Left kidney (tissue), 8 donors: ENCODE measurements at places on chromosomes 4 and X.

DNA sequence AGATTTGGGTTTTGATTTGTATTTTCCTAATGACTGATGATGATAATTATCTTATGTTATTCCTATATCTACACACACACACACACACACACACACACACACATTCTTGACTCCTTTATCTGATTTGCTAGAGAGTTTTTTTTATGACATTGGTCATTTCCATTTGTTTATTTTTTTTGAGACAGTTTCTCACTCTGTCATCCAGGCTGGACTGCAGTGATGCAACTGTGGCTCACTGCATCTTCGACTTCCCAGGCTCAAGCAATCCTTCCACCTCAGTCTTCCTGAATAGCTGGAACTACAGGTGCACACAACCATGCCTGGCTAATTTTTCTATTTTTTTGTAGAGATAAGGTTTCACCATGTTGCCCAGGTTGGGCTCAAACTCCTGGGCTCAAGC, 6.7 kb downstream of the ZNF81 start:
- no peak for DNase-seq

GRCh38 chrX:11172415-11172814, 61.3 kb downstream of the HCCS start:
- DNase-seq, result no peak

GRCh38 chr4:169604131-169604900, 8.1 kb downstream of the NEK1 start:
- DNase-seq, result no peak

- no peak for DNase-seq
Measured at GRCh38 chr4:141638230-141638629, 1.8 kb downstream of the IL15 start.

GRCh38 chr4:77833126-77833724, 14.1 kb upstream of the CNOT6L start:
- no peak for DNase-seq

- DNase-seq, result no peak
Measured at GRCh38 chr4:78560296-78560963, 8.9 kb downstream of the ANXA3 start.

DNA sequence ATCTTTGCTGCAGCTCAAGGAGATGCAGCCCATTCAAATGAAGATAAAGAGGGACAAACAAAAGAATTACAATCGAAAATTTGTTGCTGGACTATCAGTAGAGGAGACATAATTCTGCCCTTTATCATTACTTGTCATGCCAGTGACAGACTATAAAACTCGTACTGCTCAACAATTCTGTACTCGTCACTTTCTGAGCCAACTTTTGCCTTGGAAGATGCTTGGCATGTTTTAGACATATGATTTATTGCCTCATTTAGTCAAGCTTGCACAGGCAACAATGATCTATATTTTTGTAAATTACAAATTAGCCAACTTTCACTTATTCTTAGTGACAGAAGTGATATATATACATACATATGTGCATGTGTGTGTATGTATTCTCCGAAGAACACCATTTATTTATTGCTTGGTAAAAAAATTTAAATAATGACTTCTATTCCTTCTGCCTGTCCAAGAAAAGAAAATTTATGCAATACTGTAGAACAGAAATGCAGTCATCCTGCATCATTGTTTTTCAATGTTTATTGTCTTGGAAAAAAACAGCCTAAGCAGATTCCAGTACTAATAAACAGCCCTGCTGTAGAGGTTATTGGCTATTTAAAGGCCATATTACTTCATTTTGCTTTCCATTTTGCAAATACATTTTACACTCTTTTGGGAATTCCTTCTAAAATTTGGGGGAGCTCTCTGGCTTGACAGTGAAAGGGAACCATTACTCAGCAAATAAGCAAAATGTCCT, 374.9 kb upstream of the GALNT7 start:
- no peak for DNase-seq

GRCh38 chr4:94814237-94814636, 56.5 kb downstream of the BMPR1B start:
- no peak for DNase-seq

DNA sequence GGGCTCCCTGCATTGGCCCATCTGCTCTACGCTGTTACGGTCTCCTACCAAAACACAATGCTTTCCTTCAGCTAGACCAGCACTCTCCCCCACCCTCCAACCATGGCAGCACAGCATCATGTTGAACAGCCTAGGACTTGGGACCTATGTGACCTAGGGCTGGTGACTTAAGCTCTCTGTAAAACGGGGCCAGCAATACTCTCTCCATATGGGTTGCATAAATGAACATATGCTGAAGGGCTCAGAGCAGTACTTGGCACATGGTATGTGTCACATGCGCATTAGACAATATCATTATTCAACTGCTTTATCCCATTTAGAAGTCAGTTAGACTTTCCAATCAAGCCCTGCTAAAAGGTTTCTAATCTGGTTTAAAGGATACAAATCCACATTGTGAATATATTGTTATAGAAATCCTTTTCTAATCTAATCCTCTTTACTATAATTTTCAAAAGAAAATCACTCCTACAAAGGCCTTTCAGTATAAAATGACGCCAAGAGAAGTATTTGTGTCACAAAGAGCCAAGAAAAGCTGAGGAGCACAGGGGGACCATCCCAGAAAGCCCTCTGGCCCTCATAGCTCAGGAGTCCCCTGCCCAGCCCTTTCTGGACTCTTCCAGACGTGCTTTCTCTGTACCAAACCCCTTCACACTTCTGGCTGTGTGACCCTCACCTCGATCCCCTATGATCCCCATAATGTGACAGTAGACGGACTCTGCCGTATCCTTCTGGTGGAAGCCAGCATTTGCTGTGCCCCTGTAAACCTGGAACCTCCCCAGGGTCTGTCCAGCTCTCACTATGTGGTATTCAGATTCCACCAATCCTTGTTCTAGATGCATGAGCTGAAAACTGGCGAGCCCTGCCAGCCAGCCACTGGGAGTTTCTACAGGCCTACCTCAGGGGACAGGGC, 42.3 kb downstream of the NSG1 start:
- DNase-seq, result no peak
